ENCODE measurements at places on chromosomes 5 and 9. TPM values are rescaled to one million over a fixed set of nuclear protein-coding genes. Genes with fewer than 3 reads are reported as not detected.
A peak's percentile ranks its signal among the peaks of the same experiment; 100 is the strongest.

DNA sequence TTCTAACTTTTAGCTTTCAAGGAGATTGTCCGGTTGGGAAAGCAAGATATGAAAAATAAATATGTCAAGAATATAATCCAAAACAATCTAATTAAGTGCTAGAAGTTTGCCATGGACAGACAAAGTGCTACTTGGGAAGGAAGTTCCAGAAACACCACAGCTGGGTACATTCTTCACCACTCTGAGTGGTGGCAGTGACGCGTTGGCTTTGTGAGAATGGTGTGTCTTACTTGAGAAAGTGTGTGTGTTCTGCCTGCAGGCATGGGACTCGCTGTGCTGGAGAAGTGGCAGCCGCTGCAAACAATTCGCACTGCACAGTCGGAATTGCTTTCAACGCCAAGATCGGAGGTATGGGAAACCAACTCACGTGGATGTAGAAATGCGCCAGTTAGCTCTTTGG is 177.2 kb downstream of the PCSK5 start:
- DNase-seq, result no peak

DNA sequence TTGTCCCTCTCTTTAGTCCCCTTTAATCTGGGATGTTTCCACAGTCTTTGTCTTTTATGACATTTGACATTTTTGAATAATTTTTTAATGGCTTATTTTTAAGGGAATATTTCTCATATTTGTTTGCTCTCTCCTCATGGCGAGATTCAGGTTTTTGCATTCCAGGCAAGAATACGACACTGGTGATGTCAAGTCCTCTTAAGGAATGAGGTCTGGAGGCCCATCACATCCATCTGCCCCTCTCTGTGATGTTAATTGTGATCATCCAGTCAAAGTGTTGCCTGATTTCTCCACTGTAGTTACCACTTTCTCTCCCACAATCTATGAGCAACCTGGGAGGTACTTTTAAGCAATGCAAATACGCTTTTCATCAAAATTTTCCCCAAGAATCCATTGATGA is 193.2 kb downstream of the MAST4 start:
- DNase-seq, result no peak

DNA sequence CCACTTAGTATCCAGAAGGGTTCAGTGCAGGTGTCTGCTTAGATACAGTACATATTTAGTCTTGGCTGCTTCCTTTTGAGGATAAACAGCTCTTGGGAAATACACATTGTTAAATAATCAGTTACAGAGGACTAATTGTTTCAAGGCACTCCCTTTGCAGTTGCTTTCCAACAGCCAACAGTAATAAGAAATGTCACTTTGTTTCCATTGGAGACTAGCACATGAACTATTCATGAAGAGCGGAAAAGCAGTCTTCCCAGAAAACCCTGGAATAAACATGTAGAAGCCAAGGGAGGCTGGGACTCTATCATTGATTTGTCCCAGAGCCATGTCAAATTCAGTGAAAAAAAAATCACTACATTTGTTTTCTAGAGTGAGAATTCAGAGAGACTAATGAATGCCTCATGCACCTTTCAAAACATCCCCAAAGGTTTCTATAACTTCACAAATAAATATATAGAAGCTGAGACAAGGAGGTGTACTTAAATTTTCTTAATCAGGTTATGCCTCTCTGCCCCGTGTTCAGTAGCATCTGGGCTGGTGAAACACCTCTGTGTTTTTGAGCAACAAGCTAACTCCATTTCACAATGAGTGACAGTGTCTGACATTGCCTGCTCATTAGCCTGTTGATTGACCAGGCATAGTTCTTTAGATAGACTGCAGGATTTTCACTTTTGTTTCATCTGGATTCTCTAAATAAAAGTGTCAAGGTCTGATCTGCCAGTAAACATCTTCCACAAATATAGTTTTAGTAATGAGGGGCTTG is 271.5 kb downstream of the ARRDC3 start:
- DNase-seq, result no peak

DNA sequence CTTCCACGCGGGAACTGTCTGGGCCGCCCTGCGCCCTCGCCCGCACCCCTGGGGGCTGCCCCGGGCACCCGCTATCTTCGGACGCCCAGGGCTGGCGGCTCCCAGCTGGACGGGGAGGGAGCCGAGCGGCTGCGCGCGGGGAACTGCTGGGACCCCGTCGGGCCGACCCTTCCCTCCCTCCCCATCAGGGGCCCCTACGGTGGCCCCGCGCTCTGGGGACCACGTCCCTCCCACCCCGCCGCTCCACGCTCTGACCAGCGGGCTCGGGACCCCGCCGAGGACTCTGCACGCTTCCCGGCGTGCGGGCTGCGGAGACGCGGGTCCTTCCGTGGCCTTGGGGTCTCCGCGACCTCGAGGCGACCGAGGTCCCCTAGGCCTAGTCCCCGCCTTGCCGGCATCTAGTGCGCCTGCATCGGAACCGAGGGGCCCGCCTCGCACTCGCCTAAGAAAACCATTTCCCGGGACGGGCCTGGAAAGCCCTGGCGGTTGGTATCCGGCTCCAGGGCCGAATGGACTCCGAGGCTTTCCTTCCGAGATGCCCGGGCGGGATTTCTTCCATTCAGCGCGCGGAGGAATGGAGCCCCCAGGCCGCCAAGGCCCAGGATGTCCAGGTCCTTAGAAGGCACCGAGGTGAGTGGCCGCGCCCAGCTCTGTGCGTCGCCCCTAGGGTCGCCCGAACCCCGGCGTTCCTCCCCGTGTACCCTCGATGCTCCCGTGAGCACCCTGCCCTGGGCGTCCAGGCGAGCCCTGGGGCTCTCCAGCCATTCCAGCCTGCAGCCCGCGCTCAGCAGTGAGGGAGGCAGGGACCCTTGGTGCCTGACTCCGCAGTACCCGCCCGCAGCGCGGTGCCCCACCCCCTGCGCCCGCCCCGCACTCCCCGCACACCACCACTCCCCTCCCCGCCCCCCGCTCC is 705 bp upstream of the SLC6A3 start:
- no peak for DNase-seq

DNA sequence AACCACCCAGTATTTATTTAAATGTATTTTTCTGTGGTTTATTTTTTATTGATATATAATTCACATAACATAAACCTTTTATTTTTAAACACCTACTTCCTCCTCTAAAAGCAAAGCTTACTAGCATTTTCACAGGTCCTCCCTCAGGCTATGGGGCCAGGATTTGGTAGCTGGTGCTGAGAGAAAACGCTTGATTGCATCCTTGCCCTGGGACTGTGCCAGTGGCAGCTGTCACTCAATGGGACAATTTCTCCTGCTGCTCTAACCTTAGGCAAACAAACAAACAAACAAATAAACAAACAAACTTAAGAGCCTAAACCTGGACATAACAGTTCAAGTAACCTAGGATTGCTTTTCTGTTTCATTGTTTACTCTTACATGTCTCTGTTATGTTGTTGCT is 102.7 kb downstream of the FOCAD start:
- no peak for DNase-seq

DNA sequence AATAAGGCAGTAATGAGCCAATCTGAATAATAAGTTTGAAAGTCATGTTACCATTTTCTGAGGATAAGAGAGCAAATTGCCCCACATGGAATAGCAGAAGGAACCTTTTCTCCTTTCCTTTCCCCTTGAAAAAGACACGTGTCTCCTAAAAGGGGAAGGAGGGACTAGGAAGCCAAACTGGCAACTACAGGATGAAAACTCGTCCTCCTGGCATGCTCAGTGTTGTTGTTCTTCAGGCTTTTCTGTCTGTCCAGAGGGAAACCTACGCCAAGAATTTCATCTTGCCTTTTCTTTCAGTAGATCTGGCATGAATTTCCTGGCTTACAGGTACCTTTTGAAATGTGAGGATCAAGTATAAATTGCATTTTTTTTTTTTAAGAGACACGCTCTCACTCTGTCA is 355.9 kb upstream of the TLE4 start:
- no peak for DNase-seq

DNA sequence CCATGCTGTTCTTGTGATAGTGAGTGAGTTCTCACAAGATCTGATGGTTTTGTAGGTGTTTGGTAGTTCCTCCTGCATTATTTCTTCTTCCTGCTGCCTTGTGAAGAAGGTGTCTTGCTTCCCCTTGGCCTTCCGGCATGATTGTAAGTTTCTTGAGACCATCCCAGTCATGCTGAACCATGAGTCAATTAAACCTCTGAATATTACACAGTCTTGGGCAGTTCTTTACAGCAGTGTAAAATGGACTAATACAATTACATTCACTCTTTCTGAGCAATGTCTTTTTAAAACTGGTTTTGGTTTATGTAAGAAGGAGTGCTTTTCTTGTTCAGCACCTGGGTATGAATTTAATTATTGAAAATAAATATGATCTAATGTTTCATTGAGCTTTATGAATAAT is 50.7 kb upstream of the ARRDC3 start:
- no peak for DNase-seq

- peak; percentile 5 for DNase-seq
These were observed 142.8 kb upstream of the IRX2 start for GRCh38 chr5:2894316-2894715.

GRCh38 chr5:110823571-110823970 is 84.8 kb downstream of the SLC25A46 start:
- no peak for DNase-seq

The AIF1L gene
- total RNA-seq, result 0.83 TPM

GRCh38 chr5:37272511-37272910 is 23.3 kb upstream of the CPLANE1 start:
- DNase-seq, result no peak

- no peak for DNase-seq
These were observed 406.9 kb upstream of the ACTBL2 start for GRCh38 chr5:57889558-57889957.

GRCh38 chr5:93186076-93186682 is 394.8 kb downstream of the NR2F1-AS1 start:
- no peak for DNase-seq

The PRR7 gene
- total RNA-seq, result 0.63 TPM

DNA sequence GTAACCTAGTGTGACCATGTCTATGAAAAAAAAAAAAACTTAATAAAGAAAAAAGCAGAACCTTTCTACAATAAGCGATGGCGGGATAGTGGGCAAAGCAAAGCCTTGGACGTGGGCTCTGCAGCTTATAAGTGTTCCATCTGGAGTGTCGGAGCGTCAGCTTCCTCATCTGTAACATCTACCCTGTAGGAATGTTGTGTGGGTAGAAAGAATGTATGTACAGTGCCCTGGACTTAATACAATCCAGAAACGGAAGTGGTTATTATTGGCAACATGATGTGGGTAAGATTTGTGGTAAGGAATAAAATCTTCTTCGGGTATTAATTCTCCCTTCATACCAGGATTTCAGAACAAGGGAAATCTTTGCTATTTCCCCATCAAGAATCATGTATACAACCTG is 66.5 kb downstream of the SEMA5A start:
- no peak for DNase-seq

DNA sequence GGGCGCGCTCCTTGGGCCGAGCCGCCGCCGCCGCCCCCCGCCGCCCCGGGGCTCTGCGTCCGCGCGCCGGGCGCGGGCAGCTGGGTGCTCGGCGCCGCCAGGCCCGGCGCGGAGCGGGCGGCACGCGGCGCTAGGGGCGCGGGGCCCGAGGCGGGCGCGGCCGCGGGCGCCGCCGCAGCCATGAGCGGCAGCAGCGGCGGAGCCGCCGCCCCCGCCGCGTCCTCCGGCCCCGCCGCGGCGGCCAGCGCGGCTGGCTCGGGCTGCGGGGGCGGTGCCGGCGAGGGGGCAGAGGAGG is 351 bp downstream of the TRIO start:
- no peak for DNase-seq

- no peak for DNase-seq
These were observed 146.9 kb downstream of the GOLPH3 start for GRCh38 chr5:32027093-32027716.

DNA sequence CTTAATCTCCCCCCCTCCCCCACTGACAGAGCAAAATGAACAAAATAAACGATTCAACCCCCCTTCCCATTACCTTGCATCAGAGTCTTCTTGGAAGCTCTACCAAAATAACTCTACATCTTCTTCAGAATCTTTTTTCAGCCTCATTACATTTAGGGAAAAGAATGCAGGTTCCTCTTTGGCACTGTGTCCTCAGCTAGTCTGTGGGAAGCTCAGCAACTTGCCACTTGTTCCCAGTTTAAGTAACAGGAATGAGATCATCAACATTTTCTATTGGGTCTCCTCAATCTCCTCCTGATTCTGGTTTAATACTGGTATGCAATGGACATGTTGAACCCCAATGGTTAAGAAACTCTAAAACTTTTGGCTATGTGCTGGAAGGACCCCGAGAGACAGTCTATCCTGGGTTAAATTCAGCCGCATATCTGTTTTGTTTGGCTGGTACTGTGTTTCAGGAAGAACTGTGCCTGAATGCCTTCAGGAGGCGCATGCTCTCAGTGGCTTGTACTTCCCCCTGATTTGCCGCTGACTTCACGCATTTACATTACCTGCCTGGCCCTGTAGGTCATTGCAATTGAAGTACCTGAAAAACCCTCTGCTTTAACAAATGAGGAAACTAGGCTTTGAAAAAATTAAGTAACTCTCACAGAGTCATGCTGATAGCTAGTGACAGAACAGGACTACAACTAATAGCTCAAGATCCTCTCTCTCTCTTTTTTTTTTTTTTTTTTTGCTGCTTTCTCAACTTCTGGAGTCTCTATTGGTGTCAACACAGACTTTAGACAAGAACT is 78.1 kb upstream of the HMHB1 start:
- DNase-seq, result no peak

- DNase-seq, result no peak
These were observed 14.7 kb downstream of the SH3RF2 start for GRCh38 chr5:145951071-145951470.

DNA sequence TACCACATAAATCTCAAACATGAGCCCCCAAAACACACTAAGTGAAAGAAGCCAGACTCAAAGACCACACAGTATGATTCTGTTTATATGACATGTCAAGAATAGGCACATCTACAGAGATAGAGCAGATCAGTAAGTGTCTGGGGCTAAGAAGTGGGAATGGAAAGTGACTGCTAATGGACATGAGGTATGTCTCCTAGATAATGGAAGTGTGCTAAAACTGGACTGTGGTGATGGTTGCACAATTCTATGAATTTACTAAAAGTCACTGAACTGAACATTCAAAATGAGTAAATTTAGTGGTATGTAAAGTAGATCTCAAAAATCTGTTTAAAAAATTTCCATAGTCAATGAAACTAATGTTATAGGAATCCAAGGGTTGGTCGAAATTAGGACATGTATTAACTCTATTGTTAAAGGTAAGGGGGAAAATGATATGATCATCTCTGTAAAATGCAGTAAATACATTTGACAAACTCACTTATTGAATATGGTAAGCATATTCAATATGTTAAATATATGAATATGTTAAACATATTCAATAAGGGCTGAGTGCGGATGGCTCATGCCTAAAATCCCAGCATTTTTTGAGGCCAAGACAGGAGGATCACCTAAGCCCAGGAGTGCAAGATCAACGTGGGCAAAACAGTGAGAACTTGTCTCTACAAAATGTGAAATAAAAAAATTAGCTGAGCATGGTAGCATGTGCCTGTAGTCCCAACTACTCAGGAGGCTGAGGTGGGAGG is 51.7 kb downstream of the NUP155 start:
- DNase-seq, result no peak

Measured in left lobe of liver (tissue), 2 donors.